ENCODE measurements at places on chromosomes 7 and 10. TPM values are rescaled to one million over a fixed set of nuclear protein-coding genes. Genes with fewer than 3 reads are reported as not detected.

GRCh38 chr10:14565199-14565598 lies 209.5 kb downstream of the FAM107B start:
- DNase-seq = no peak

- no peak for DNase-seq
Observed at GRCh38 chr7:72404743-72405142, 7.4 kb downstream of the CALN1 start.

The CALHM3 gene
- not detected for total RNA-seq

The IGFBP1 gene
- total RNA-seq = not detected

DNA sequence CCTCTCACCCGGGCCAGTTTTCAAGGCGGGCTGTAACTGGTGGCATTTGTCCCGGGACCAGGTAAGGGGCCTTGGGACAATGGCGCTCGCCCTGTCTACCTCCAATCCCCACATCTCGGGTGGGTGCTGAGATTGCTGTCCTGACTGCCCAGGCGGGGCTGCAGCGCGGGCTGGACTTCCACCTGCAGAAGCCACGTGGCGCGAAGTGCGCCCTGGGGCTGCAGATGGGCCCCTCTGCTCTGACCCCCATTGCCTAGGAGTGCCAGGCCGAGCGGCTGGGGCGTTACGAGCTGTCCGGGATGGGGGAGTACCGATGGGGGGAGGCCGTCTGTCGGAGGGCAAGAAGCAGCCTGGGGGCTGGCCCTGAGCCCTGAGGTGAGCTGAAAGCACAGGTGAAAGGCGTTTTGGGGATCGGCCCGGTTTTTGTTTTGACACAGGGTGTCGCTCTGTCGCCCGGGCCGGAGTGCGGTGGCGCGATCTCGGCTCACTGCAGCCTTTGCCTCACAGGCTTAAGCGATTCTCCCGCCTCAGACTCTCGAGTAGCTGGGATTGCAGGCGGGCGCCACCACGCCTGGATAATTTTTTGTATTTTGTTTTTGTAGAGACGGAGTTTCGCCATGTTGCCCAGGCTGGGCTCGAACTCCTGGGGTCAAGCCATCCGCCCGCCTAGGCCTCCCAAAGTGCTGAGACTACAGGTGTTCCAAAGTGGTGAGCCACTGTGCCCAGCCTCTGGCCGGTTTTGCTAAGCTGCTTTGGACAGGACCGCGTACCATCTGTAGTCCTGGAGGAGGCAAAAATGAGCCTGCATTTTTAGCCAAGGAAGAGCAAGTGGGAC lies at the start of gene SFXN2:
SFXN2 (plus strand) TSS at position 16 of the 835 bp plus-strand sequence. CDS start 12,001 bp downstream, outside the sequence.
- no peak for DNase-seq

The ZNF680 gene
- 10.1 TPM for total RNA-seq

GRCh38 chr10:103666762-103667150 lies 173.3 kb downstream of the NEURL1 start:
- DNase-seq = no peak

- peak; percentile 65 for DNase-seq
Observed at GRCh38 chr7:95871075-95871848, 98.9 kb downstream of the DYNC1I1 start.

The GSDME gene
- total RNA-seq = 57.1 TPM

GRCh38 chr10:129871966-129872365 lies 92.1 kb downstream of the EBF3 start:
- no peak for DNase-seq

DNA sequence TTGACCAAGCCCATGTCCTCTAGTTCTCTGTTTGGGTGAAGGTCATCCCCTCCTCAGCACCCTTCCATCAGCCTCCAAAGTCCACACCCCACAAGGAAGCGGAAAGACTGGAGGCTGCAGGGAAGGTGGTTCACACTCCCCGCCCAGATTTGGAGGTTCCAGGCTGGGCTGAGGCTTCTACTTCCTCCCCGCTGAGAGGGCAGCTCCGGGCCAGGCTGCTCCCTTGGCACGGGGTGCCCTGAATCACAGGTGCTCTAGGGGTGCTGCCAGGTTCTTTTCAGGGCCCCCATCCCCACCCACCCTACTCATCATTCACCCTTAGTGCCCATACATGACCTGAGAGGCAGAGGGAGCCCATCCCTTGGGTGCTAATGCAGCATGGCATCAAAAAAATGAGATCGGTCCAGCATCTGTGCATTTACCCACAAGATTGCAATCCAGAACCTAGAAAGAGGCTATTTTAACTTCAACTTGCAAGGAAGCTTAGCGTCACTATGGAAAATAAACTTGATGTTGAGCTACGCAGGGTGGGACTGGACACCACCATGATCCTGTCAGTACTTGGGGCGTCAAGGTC lies 47.3 kb upstream of the ZMIZ1 start:
- DNase-seq = no peak

DNA sequence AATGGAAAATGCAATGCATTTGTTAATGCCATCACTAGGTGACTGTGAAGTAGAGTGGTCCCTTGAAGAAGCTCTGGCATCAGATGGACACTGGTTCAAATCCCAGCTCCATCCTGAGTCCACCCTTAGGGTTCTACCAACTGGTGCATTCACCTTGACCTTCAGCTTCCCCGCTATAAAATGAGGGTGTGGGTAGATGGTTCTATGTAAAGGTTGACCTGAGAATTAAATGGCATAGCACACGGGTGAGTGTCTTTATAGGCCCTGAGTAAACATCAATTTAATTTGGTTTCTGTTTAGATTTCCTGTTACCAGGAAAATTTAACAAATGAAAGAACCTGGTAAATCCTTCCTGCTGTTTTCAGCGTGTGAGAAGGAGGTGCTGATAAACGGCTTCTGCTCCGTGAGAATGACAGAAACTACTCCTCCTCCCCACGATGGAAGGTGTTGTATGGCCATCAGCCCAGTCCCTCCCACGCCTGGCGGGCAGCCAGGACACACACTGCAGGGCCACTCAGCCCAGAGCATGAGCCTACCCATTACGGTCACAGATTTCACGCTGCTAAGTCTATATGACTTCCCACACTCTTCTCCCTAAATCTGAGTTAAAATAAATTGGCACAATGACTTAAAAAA lies 210.1 kb downstream of the TNS3 start:
- DNase-seq = peak; percentile 75

DNA sequence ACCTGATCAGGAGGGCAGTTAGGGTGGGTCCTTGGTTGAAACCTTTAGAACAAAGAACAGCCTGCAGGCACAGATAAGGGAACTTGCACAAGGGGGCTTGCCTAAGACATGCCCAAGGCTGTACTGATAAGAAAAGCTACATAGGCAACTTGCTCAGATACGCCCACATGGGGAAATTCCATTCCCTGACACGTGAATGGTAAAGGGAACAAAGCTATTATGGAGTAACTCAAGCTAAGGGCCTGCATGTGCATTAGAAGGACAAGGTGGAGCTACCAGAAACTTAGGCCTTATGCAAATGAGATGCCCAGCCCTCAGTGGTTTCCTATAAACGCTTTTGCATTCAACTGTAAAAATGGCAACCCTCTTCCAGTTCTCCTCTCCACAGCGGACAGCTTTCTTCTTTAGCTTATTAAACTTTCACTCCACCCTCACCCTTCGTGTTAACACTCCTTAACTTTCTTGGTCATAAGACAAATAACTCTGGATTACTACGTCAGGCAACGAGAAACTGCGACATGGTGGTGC lies 1192.1 kb upstream of the CELF2 start:
- no peak for DNase-seq

DNA sequence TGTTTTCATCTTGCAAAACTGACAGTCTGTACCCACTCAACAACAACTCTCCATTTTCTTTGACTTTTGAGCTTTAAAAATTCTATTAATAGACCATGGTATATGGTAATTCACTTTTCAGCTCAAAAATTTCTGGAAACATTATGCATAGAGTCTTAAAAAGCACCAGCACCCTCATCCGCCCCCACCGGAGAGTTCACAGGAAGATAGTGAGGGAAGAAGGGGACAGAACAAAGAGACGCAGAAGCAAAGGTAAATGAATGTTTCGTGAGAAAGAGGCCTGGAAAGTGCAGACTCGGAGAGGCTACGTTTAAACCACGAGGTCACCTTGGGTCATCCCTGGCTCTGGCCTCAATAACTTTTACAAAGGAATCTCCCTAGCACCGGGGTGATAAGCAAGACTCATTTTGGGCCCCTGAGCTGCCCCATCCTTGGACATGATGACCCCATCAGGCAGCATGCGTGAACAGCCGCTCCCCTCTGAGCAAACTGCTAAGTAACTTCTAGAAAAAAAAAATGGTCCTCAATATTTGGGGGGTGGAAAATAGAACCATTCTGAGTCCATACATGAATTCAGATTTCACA lies 96.3 kb downstream of the CPXM2 start:
- no peak for DNase-seq

GRCh38 chr10:129055225-129055624 lies 411.8 kb upstream of the MGMT start:
- no peak for DNase-seq

The FAM25G gene
- total RNA-seq = not detected

The LAMB1 gene
- total RNA-seq = 440 TPM

GRCh38 chr7:128162666-128163065 lies 78.4 kb upstream of the LEP start:
- no peak for DNase-seq

The P4HA1 gene
- 179 TPM for total RNA-seq

- DNase-seq = peak; percentile 33
Observed at GRCh38 chr7:156777364-156778069, 115.5 kb downstream of the LMBR1 start.

The PKD2L1 gene
- total RNA-seq = not detected

The GLCCI1 gene
- 6.7 TPM for total RNA-seq

DNA sequence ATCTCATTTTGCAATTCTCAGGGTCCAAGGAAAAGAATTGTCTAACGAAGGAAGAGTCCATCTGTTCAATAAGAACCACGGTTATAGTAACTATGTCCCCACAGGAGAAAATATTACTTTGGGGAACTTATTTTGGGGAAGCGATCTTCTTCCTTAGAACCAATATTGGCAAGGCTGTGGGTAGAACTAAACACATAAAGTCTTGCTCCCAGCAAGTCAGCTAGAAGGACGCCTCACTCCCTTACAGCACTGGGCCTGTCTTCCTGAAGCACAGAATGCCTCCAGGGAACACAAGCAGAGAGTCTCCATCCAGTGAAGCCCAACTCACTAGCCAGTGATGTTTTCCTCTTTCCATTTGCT lies 30.2 kb downstream of the C10orf71 start:
- DNase-seq = no peak

- DNase-seq = no peak
Observed at GRCh38 chr7:19620470-19620869, 88.4 kb downstream of the POLR1F start.

DNA sequence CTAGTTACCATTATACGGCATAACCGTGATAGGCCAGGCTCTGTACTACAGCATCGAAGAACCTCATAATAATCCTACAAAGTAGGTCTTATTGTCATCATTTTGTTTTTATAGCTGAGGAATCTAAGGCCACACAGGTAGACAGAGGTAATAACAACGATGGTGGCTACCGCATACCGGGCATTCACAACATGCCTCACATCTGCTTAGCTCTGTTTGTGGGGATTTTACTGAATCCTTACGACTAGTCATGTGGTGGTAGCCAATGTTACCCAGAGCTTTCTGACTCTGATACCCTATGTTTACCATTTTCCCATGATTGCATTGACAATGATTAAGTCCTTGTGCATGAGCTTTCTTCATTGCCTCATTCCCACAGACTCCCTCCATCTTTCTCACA lies 269.4 kb downstream of the TCF7L2 start:
- DNase-seq = no peak

- peak; percentile 33 for DNase-seq
Observed at GRCh38 chr7:105399043-105399725, 10.5 kb upstream of the SRPK2 start.

The ADAM12 gene
- 33.9 TPM for total RNA-seq

DNA sequence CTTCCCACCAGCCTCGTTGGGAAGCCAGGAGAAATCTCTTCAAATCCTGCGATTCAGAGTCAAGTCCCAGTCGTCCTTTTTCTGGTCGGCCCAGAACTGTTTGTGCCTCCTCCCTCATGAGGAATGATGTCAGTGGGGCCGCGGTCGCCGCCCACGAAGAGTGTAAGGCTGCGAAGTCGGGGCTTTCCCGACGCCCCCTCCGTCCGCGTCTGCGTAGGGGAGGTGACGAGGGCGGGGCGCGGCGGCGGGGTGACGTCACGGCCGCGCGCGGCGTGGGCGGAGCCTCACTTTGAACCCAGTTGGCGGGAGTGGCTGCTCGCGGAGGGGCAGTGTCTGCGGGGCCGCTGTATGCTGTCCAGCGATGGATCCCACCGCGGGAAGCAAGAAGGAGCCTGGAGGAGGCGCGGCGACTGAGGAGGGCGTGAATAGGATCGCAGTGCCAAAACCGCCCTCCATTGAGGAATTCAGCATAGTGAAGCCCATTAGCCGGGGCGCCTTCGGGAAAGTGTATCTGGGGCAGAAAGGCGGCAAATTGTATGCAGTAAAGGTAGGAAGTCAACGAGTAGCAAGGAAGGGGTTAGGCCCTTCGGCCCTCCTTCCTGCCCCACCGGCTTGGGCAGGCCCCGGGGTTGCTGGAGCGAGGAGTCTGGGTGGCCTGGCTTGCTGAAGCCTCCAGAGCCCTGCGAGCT lies at the start of gene MASTL:
MASTL (plus strand) TSS at position 287 of the 689 bp plus-strand sequence; CDS start at position 362, 75 bp downstream.
- DNase-seq = peak; percentile 94

The SORCS1 gene
- total RNA-seq = under 0.01 TPM

The HOXA11 gene
- not detected for total RNA-seq

The LIPK gene
- total RNA-seq = not detected

The CYP2C19 gene
- not detected for total RNA-seq

GRCh38 chr7:148270576-148270975 lies 320.0 kb upstream of the C7orf33 start:
- no peak for DNase-seq

The HHEX gene
- 3.5 TPM for total RNA-seq

DNA sequence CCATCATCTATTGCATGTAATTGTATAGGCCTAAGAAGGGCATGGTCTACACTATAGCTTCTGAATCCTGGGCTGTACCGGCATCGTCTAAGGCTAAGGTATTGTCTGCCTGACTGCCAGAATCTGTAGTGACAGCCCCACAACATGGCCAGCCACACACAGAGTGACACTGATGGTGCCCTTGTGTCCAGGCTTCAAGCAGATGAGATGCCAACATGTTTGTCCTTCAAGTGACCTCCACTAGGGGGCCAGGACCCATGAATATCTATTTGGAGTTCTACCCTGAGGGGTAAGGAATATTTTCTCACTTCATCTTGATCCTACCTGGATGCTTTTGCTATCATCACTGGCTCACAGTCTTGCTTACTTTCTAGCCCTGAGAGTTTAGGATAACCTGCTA lies 1.5 kb downstream of the CYP3A7 start:
- DNase-seq = no peak

Measured in fibroblast of lung (primary cell).